Stimulated activated CD4-positive, alpha-beta T cell treated with anti-CD3 and anti-CD28 coated beads, Interleukin-15, amount 100 ng/mL, for 1 hour (primary cell): ENCODE measurements at places on chromosomes 1 and 21.

DNA sequence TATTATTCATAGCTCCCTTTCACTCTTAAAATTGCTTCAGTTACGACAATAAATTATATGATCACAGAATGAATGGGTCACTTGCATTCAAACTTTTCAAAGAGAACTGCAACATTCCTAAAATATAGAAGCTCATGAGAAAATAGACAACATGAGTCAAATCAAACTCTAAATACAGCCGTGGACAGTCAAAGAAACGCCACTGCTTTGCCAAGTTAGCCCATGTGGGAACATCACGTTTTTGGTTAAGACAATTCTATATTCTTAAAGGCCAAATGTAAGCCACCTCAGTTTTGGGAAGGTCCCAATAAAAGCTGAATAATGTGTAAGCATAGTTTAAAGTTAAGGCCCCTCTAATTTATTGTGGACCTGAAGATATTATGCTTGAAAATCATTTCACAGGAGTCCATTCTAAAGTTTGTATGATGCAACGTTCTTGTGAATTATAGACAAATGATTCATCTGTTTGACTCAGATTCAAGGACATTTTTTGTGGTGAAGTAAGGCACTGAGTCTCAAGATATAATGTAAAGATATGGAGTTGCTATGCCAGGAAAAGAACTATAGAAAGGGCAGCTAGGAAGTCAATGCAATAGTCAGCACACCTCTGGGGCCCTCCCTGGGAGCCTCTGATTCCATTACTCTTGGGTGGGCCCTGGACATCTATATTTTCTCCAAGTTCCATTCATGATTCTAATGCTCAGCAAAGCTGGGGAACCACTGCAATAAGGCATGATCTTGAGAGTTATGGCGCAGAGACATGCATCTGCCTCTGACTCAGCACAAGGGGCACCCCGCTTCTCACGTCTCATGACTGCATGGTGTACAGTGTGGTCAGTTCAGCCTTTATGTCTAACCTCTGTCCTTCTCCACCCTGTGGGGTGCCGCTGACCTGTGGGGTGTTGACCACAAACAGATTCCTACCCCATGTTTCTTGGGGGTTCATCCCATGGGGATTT lies 33.9 kb downstream of the ETS2 start:
- no peak for DNase-seq

DNA sequence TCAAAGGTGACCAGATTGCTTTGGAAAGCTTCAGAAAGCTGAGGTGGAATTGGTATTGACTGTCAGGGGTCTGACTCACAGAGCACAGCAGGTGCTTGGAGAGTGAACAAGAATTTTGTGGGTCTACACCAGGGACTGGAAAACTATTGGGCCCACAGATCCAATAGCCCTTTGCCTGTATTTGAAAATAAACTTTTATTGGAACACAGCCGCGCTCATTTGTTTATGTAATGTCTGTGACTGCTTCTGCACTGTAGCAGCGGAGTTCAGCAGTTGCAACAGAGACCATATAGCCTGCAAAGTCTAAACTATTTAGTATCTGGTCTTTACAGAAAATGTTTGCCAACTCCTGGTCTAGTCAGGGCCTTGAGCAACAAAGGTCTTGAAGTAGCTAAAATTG lies 315.6 kb downstream of the NFIA start:
- DNase-seq = no peak

DNA sequence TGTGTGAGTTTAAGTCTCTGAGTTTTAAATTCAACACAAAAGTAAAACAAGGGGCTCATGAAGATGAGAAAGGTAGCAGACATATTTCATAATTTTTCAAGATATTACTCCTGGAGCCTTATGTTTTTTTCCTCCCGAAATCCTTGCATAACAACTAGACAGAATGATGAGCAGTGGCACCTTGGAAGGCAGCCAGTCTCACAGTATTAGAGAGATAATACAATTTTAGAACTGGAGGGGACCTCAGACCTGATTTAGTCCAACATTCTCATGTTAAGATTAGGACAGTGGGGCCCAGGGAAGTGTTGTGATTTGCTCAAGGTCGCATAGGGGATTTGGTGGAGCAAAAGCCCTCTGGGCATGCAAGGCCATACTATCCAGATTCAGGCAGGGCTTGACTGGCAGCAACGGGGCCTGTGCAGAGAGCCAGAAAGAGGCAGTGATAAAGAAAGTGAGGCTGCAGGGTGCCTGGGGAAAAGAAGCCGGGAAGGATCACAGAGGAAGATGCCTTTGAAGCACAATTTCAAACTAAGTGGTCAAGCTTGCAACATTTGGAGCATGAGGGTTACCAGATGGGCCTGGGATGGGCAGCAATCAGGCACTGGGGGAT lies 31.4 kb upstream of the BCL9 start:
- DNase-seq = no peak

DNA sequence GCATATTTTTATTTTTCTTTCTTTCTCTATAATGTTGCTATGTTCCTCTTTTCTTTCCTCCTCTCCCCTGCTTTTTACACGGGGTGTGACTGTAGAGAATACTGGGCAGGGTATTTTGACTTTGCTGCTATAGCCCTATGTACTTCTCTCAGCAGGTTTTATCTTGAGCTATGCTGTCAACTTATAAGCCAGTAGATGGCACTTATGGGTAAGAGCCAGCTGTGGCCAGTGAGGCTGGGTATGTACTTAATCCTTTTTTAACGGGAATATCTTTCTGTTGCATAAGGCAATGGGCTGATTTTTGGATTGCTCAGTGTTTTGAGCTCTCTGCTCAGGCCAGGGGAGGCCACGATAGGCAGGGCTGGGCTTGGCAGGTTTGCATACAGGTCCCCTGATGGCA lies 99.0 kb downstream of the KCNK2 start:
- DNase-seq = no peak

- DNase-seq = no peak
Observed at GRCh38 chr1:62337706-62338631, 18.7 kb upstream of the KANK4 start.

DNA sequence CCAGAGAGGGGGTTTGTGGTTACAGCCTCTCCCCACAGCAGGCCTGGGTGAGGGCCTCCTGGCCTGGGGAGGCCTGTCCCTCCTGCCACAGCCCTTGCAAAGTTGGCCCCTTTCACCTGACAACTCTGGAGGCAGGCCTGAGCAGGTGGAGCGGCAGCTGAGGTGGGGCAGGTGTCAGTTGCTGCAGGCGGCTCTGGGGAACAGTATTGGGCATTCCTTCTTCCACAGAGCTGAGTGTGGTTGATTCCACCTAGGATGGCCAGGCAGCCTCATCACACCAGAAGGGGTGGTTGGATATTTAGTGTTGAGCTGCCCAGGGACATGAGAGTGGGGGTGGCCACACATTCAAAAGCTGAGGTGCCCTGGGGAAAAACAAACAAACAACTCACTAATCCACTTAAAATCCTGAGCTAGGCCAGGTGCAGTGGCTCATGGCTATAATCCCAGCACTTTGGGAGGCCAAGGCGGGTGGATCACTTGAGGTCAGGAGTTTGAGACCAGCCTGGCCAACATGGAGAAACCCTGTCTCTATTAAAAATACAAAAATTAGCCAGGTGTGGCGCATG lies 31.1 kb downstream of the PIGP start:
- DNase-seq = no peak

- no peak for DNase-seq
Observed at GRCh38 chr1:54808443-54809207, 7.5 kb upstream of the TTC22 start.

DNA sequence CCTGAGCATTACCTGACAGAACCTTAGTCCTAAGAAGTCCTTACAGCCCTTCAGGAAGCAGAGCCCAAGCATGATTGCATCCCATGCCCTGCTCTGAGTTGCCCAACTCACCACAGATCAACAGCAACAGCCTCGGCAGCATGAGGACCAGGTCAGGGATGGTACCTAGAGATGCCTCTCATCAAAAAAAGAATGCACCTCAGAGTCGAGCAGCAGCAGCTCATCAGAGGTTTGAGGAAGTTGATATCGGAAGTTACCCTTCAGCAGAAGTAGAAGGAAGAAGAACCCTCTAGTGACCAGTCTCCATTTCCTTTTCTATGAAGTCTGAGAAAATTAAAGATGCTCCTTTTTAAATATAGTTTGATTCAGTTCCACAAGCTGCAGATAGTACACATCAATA lies at the start of gene FCRL1:
Gene FCRL1 (minus strand): TSS at position 225 of the 400 bp plus-strand sequence. CDS start 83 bp downstream, at position 142.
- no peak for DNase-seq

GRCh38 chr1:3618881-3619671 lies 5.7 kb upstream of the TPRG1L start:
- DNase-seq = peak; percentile 27

DNA sequence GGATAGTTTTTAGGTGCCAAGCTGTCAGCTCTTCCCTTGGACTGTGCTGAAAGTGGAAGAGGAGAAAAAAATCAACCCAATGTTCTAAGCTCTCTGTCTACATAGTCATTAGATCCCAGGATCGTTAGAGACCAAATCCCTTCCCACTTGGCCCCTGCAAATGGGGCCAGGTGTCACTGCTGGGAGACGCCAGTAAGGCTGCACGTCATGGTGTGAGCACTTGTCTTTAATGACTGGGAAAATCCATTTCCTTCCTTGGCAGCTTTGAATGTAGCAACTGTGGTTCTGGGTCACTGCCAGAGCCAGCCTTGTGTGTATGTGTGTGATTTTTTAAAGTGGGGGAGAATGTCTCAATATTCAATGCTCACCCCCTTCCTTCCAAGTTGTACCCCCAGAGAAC lies 59.9 kb downstream of the MAN1C1 start:
- DNase-seq = no peak
